ENCODE measurements at places on chromosomes 7 and 10.
A peak's percentile ranks its signal among the peaks of the same experiment; 100 is the strongest.

DNA sequence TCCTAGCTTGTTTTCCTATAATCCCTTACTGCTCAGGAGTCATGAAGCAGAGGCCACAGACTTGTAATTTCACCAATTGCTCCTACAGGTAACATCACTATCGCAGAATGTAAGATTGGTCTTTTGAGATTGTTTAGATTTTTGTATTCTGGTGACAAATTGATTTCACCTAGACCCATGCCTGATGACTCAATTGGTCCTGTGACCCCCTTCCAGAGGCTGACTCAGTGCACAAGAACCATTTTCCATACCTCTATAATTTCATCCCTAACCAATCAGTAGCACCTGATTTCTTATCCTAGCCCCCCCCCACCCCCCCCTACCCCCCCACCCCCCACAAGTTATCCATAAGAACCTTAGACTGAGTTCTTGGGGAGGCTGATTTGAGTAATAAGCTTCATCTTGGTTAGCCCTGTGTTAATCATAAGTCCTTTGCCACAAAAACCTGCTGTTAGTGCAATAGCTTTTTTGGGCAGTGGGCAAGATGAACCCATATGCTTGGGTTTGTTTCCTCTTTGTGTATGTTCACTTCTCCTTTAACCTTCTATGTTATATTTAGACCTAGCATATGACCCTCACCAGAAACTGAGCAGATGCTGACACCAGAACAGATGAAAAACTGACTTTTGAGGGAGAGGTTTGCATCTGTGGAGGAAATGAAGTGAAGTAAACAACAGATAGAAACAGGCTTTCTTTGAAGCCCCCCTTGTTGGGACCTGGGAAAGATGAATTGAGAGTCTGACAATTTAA lies 187.1 kb downstream of the KIF20B start:
- no peak for DNase-seq

- no peak for DNase-seq
Observed at GRCh38 chr10:123743441-123744223, 77.5 kb downstream of the GPR26 start.

DNA sequence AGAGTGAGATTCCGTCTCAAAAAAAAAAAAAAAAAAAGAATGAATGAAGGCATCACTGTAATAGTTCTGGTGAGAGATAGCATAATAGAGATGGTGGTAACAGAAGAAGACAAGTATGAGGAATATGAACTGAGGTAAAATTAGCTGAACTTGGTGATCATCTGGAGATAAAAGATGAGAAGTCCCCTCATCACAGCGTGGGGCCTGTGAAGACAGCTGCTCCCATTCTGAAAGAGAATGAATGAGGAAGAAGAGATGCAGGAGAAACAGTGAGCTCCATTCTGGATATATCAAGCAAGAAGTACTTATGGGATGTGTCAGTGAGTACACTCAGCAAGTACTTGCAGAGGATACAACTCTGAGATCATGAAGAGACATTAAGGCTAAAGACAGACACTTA lies 28.7 kb downstream of the ARMH3 start:
- no peak for DNase-seq

DNA sequence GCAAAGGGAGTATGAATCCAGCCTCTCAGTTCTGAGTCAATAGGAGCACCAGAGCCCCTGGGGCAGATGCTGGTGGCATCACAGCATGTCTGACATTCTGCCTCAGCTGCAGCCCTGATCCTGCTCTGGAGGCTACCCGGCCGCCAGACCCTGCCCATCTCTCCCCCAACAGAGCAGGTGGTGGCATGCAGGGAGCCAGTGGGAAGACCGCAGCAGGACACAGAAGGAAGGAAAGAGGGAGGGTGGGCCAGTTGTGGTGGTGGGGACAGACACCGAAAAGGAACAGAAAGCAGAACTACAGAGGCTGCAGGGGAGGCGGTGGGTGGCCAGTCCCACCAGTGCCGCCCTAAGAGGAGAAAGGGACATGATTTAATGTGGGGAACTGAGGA lies 35.3 kb downstream of the BLNK start:
- no peak for DNase-seq

DNA sequence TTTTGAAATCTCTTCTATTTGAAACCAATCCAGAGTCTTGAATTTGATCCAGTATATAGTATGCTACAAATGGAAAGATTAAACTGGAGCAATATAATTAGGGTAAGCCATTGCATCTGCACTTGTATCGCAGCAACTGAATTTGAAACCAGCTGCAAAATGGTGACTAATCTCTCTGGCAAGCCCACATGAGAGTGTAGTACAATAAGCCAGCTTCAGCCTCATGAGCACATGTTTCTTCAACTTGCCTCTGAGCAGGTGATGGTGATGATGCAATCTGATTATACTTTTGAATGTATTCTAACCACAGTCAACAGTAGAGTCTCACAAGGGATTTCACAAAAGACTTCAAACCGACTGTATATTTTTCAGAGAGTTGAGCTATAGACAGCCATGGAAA lies 829 bp upstream of the RPA3 start:
- peak; percentile 83 for DNase-seq

DNA sequence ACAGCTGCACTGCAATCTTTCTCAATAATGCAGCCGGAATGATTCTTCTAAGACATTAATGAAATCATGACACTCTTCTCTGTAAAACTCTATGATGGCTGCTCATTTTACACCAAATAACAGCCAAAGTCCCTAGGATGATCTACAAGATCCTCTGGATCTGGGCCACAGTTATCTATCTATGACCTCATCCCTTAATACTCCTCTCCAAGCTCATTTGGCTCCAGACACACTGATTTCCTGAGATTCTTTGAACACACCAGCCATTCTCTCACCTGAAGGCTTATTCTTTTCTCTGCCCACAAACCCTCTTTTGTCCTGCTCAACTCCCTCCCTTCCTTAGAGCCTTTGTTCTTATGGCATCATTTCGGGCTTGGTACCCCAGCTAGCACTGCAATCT lies 577.4 kb upstream of the ANKRD30A start:
- no peak for DNase-seq
